K562 (cell line): ENCODE measurements at places on chromosomes 11 and 22. TPM values are rescaled to one million over a fixed set of nuclear protein-coding genes. Genes with fewer than 3 reads are reported as not detected.
A peak's percentile ranks its signal among the peaks of the same experiment; 100 is the strongest.

GRCh38 chr11:57474017-57474802, 13.9 kb downstream of the RTN4RL2 start:
- DNase-seq = peak; percentile 37

DNA sequence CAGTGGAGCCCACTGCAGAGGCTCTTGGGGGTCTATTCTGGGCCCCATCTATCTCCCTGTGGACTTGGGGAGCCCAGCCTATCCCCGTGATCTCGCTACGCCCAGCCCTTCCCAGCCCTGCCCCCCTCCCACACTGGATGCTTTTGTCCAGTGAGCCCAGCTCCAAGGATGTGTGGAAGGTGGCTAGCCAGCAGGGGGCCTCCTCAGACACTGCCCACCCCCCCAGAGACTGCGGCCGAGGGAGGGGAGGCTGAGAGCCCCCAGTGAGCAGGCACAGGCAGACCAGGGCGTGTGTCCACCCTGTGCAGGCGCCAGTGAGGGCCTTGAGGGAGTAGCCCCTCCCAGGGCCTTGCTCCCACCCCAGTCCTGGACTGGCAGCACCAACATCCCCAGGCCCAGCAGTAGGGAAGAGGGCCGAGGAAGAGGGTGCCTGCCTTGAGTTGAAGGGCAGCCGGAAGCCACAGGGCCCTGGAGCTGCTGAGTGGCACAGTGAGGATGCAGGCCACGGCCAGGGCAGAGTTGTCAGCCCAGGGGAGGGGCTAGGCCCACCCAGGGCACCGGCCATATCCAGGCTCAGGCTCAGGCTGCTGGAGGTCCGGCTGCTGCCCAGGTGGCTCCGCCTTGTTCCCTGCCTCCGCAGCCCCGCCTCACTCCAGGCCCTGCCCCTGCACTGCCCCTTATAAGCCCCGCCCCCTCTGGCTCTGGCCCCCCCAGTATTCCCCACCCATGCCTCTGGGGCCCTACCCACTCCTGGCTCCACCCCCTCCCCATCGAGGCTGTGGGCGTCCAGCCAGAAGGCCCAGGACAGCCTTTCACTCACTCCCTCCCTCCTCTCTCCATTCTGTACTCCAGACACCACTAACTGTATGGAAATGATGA, 28.0 kb downstream of the MOB2 start:
- peak; percentile 88 for DNase-seq

- DNase-seq = no peak
Observed at GRCh38 chr11:107849790-107850189, 8.8 kb downstream of the SLC35F2 start.

The GAS2L1 gene
- total RNA-seq = 19.7 and 21.4 TPM in 2 replicates

- no peak for DNase-seq
Observed at GRCh38 chr22:16819249-16819648, 6.0 kb downstream of the XKR3 start.

GRCh38 chr11:42179216-42179615, 719.8 kb upstream of the LRRC4C start:
- no peak for DNase-seq
